ENCODE measurements at places on chromosomes 7 and 10.
A peak's percentile ranks its signal among the peaks of the same experiment; 100 is the strongest.

DNA sequence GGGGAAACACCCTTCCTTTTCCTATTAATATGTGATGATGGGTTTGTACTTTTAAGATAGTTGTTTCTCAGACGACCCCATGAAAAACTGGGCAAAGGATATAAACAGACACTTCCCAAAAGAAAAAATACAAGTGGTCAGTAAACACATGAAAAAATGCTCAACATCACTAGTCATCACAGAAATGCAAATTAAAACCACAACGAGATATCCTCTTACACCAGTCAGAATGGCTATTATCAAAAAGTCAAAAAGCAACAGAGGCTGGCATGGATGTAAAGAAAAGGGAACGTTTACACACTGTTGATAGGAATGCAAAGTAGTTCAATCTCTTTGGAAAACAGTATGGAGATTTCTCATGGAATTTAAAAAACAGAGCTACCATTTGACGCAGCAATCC, 111.4 kb upstream of the ZEB1 start:
- no peak for DNase-seq

- no peak for DNase-seq
These were observed 329.4 kb downstream of the TFEC start for GRCh38 chr7:115701141-115701540.

DNA sequence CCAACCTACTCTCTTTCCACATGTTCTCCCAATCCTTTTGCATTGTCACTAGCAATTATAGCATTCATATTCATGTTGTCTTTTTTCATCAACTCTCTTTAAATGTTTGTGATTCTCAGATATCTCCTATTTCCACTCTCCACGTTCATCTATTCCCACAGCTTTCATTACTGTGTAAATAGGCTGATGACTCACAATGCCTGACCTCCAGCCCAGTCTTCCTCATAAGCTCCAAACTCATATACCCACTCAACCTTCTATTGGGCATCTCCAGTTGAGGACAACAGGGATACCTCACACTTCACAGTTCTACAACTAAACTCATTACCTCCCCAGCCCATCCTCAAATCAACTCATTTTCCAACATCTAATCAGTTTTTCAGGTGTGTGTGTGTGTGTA, 194.1 kb downstream of the DGKI start:
- no peak for DNase-seq

DNA sequence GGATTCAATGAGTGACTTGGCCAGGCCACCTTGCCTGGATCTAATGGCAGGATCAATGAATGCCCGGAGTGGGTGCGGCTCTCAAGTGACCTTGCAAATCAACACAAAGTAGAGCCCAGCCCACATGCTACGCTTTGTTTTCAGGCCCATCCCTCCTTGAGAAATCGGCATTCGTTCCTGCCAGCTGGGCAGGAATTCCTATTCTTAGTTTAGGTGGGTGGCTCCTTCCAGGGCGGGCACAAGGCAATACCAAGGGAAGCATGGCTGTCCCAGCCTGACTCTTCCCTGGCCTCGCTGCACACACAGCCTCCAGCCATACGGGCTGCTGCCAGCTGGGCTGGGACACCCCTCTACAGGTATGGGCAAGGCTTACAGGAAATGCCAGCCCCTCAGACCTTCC, 119.3 kb downstream of the SH3PXD2A start:
- no peak for DNase-seq

DNA sequence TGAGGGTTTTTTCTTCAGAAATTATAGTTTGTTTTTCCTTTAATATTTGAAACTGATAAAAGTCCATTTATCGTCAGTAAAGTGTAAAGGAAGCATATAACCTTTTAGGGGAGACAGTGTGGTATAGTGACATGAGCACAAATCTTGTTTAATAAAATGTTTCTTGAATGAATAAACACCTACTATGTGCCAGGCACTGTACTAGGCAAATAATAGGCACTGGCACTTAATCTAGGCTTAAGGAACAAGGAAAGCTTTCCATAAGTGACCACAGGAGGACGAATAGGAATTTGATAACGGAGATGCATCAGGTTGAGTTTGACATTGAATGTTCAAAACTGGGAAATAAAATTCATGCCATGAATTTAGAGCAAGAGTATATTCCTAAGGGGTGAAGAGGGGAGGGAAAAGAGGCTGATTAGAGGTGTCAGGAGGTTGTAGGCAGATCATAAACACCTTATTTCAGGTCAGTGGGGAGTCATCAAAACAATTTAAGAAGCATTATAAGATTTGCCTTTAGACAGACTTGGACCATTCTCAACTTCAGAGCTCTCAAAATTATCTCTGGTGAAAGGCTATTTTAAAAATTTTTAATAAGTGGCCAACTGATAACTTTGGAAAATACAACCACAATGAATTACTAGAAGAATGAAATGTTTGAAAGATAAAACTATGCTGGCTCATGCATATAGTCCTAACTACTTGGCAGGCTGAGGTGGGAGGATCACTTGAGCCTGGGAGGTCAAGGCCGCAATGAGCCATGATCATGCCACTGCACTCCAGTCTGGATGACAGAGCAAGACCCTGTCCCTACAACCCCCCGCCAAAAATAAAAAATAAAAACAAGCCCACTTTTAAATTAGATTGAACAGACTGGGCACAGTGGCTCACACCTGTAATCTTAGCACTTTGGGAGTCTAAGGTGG, 22.4 kb downstream of the RALA start:
- DNase-seq, result no peak

- DNase-seq, result no peak
These were observed 7.8 kb downstream of the GARIN1A start for GRCh38 chr7:128679920-128680319.

GRCh38 chr7:19101909-19102308, 15.5 kb downstream of the TWIST1 start:
- no peak for DNase-seq

GRCh38 chr10:77896058-77896457, 30.5 kb downstream of the DLG5 start:
- DNase-seq, result no peak

GRCh38 chr10:7488418-7488829, 77.6 kb upstream of the SFMBT2 start:
- no peak for DNase-seq

DNA sequence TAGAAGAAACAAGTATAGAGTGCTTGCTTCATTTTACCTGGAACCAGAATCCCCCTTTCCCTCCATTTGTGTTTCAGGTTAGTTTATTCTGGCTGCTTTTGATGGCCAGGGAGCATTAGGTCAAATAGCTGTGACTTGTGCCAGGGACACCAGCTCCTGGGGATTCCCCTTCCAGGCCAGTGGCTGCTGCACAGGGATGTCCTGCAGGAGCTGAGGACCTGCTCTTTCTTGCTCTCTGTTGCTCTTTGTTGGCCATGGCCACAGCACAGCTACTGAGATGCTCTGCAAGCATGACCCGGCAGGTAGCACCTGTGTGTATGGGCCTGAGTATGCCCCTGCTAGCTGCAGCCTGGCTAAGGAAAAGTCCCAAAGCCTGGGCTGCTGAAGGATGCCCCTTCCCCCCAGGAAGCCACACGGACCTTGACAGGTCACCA, 208.9 kb downstream of the EBF3 start:
- DNase-seq, result no peak

GRCh38 chr10:103793920-103794883, 61.2 kb downstream of the SH3PXD2A start:
- DNase-seq, result no peak

- no peak for DNase-seq
These were observed 11.1 kb upstream of the ARID5B start for GRCh38 chr10:61890430-61890829.

GRCh38 chr10:68697106-68697505, 23.9 kb upstream of the CCAR1 start:
- no peak for DNase-seq

DNA sequence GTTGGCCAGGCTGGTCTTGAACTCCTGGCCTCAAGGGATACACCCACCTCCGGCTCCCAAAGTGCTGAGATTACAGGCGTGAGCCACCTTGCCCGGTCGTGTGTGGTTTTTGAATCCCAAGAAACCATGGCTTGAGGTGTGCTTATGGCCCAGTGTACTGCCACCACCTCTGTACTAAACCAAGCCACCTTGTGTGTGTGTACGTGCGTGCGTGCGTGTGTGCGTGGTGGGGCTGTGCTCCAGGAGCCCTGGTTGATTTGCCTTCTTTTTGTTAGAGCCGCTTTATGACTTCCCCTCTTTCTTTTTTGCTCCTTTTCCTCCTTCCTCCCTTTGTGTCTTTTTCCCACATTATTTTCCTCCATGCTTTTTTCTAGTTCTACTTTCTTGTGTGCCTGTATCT, 121.4 kb downstream of the CAMK1D start:
- DNase-seq, result no peak

GRCh38 chr10:97494151-97494550, 4.1 kb downstream of the MMS19 start:
- DNase-seq, result no peak

- DNase-seq, result no peak
These were observed 39.1 kb downstream of the MTPN start for GRCh38 chr7:135938086-135938485.

DNA sequence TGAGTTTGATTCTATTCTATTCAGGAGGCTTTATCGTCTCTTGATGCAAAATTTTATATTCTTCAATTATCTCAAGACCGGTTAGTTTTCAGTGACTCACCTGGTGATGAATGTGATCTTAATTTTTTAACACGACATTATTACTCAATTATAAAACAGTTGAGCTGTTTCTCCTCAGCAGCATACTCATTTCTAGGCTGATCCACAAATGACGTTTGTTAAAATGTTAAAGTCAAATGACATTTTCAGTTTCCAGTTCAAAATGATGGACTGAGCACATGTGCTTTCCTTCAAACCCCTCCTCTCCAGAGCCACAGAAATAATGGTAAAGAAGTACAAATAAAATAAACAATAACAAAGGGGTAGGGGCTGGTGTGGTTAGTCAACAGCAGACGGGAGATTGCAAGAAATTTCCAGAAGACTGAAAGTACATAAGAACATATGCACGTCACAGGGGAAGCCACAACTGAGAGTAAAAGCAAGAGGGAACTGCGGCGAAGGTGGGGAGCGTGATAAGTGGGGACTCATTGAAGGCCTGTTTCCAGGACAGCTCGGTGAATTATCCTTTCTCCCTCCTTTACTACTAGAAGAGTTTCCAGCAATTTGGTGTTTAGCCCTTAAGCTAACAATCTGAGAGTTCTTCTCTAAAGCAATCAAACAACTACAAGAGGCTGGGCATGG, 10.9 kb downstream of the MACROH2A2 start:
- no peak for DNase-seq

- DNase-seq, result peak; percentile 9
These were observed 17.0 kb downstream of the PNLIPRP3 start for GRCh38 chr10:116444527-116445142.

DNA sequence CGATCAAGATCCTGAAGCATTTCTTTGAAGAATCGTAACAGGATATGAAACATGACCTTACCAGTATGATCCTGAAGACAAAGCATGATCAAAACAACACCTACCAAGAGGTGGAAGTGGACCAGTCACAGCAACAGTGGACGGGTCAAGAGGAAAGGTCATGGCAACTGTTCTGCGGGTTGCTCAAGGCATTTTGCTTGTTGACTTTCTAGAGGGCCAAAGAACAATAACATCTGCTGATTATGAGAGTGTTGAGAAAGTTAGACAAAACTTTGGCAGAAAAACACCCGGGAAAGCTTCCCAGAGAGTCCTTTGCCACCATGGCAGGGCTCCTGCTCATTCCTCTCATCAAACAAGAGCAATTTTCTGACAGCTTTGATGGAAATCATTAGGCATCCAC, 65.6 kb upstream of the LRRC18 start:
- DNase-seq, result no peak

DNA sequence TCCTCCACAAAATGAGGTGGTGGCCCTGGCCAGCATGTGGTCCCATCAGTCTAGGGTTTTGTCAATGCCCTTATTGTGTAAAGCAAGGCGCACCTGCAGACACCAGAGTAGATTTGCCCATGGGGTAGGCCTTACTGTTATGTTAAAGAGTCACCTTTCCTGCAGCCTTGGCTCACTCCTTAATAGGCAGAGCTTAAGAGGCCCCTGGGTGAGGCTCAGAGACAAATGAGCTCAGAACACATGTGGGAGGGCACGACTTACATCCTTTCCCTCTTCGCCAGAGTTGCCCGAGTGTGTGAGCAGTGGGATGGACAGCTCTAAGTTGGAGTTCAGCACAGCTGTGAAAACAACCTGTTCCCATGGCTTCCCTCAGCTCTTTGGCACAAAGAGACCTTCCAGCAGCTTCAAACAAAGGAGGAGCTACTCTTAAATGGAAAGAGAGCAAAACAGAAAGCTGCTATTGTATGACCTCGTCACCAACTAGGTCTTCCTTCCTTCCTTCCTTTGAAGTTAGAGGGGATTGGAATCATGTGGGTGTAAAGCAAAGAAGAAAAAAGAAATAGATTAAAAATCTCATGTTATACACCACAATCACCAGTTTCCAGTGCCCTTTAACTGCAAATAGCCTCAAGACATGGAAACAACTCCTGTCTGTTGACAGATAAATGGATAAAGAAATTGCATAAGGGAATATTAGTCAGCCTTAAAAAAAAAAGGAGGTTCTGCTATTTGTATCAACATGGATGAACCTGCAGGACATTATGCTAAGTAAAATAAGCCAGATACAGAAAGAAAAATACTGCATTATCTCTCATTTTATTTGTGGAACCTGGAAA, 11.9 kb upstream of the XPNPEP1 start:
- DNase-seq, result no peak

DNA sequence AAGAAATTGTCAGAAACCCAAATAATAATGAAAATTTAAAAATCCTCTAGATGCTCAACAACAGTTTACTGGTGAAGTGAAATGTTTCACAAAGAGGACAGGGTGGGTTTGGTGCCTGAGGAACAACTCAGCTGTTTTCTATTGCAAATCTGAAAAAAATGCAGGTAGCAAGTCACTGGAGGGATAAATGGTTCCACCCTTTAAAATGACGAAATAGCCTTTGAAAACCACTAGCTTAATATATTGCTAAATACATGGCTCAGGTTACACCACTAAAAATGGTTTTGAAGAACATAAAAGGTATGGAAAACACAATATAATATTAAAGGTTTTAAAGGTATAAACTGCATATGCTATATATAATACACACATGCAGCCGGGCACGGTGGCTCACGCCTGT, 69.5 kb downstream of the LMBR1 start:
- DNase-seq, result no peak

- DNase-seq, result no peak
These were observed 88.8 kb upstream of the ITGB1 start for GRCh38 chr10:33046792-33047191.

DNA sequence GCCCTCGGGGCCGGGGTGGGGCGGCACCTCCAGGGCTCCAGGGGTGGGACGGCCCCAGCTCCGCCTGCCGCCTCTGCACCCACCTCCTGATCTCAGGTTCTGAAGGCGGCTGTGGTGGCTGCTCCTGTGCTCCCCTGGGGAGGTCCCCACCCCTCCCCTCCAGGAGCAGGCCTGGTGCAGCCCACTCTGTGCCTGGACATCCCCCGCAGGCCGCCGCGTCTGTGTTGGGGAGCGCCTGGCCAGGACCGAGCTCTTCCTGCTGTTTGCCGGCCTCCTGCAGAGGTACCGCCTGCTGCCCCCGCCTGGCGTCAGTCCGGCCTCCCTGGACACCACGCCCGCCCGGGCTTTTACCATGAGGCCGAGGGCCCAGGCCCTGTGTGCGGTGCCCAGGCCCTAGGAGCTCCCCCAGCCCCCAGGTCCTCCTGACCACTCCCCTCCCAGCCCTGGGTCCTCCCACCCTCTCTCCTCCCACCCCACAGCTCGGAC, 5.5 kb downstream of the CYP2W1 start:
- DNase-seq, result no peak
